ENCODE measurements at places on chromosomes 2 and 18.

- no peak for DNase-seq
Observed at GRCh38 chr2:150567771-150568301, 80.4 kb upstream of the RND3 start.

DNA sequence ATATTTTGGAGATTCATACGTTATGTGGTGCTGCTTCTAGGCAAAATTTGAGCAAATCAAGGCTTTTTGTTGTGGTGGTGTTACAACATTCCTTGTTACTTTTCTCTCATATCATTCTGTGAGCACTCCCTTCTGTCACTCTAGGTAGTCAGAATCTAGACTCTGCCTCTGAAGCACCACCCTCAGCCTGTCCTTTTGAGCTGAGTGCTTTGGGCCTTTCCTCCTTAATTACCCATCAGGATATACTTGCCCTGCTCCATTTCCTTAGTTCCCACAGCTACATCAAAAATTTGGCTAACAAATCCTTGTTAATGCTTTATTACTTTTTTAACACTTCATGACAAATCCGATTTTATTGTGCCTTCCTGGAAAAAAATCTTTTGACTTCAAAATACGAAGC lies 289.6 kb downstream of the CALCRL start:
- no peak for DNase-seq

- no peak for DNase-seq
Observed at GRCh38 chr18:78789850-78790249, 189.8 kb upstream of the SALL3 start.

DNA sequence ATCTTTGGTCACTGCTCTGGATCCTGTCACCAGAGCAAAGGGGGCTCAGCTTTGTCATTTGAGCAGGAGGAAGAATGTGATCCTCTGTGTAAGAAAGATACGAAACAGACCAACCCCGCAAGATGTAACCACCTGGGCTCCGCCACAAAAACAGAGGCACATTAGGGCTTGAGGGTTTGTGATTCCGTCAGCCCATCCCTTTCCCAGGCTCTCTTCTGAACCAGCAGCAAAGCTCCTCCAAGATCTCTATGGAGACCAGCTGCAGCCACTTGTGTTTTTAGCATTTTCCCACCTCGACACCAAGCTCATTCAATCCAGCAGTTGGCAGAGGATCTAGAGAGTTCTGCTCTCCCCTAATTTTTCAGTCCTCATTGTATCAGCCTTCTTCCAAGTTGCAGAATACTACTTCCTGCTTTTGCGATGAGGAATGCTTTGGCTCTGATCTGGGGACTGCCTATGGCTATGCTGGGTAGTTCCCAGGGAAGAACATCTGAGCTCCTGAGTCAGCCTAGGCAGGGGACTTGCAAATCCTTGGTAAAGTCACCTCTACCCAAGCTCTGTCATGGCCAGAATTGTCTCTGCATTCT lies 139.6 kb upstream of the RAB12 start:
- no peak for DNase-seq

GRCh38 chr18:76456018-76456750 lies 38.9 kb downstream of the ZNF516 start:
- no peak for DNase-seq

GRCh38 chr2:238742066-238742465 lies 105.8 kb upstream of the TWIST2 start:
- DNase-seq = no peak

DNA sequence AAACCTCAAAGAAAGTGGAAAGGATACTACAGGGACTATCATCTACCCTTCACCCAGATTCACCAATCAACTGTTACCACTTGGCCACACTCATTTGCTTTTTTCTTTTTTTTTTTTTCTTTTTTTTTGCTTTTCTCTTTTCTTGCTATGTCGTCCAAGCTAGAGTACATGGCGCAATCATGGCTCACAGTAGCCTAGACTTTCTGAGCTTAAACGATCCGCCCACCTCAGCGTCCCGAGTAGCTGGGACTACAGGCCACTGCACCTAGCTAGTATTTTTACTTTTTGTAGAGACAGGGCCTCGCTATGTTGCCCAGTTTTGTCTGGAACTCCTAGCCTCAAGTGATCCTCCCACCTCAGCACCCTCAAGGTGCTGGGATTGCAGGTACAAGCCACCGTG lies 24.0 kb downstream of the BIN1 start:
- no peak for DNase-seq

- DNase-seq = no peak
Observed at GRCh38 chr18:5746844-5747243, 148.5 kb downstream of the TMEM200C start.

GRCh38 chr2:215843579-215843978 lies 169.8 kb downstream of the MREG start:
- no peak for DNase-seq

DNA sequence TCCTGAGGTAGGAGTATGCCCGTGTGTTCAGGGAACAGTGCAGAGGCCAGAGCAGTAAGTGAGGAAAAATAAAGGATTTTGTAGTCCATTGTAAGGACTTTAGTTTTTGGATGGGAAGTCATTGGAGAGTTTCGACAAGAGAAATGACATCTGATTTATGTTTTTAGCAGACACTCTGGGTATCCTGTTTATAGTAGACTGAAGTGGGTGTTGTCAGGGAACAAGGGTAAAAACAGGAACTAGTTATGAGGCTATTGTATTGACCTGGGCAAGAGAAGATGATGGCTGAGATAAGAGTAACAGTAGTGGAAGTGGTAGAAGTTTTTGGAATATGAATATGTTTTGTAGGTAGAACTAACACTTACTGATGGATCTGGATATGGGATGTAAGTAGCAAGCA lies 59.8 kb downstream of the GTF2A1L start:
- no peak for DNase-seq

DNA sequence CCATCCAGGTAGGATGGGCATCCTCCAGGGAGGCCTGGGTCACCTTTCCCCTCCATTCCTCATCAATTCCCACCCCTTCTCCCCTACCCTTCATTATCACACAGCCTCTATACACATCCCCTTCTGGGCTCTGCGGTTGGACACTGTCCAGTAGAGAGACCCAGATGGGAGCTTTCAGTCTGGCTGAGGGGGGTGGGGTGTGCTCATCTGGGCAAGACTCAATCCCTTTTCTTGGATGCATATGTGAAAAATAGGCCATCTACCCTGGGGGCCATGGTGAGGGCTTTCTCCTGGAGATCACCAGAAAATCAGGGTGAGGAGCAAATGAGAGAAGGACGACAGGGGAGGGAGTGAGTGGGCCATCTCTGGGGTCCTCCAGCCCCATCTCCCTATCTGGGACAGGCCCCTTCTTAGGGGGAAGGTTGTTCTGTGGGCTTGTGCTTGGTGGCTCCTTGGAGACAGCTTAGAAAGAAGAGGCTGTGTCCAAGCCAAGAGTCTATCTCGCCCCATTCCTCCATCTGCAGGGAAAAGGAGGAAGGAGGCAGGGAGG lies 160.1 kb downstream of the DYSF start:
- no peak for DNase-seq

DNA sequence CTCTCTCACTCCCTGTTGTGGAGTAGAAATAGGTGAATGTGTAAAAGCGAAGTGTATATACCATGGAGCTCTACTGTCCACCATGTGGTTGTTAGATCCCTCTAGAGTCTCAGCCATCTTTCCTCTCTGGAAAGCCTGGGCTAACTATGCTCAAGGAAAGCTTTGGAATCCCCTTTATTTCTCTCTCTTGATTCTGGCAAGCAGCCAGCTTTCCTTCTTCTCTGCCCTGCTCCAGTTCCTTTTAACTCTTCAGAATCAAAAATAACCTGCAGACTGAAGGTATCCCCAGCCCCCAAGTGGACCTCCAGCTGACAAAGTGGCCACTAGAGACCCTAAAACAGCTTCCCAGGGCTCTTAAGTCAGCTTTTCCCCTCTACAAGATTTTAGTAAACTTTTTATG lies 381.9 kb downstream of the PLCL1 start:
- no peak for DNase-seq

DNA sequence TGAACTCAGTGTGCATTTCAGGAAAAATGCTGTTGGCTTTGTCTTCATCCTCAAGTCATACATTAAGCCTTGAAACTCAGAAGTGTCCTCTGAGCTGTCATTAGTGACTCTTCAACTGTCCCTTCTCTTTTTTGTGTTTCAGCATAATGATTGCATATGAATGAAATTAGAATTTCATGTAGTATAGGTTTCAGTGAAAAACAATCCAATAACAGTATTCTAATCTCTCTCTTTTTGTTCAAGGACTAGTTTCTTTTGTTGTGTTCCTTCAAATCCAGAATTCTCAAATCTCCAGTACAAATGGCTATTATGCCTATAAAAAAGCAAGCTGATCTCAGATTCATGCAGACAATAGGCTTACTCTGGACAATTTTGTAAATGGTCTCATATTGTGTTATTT lies 133.5 kb downstream of the QPCT start:
- no peak for DNase-seq

DNA sequence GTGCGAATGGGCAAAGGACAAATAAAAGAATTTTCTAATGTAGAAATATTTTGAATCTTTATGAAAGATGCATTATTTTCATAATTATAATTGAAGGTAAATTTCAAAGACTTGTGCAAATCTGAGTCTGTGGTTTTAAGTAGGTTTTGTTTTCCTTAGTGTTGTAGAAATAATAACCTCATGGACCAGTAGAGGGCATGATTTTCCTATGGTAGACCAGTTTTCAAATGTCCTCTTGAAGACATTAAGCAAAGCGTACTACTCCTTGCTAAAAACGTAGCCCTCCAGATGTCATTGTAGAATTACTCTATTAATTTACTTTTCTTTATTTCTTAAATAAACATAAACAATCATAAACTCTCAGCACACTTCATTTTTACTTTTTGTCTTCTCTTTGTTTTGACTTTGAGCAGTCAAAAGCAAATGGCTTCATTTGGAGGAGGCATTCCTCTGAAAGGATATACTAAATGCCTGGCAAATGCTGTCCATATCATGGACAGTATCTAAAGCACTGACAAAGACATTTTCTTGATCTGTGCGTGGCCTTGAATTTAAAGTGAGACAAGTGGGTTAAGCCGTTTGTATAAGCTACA lies 85.8 kb upstream of the FAM237A start:
- no peak for DNase-seq

DNA sequence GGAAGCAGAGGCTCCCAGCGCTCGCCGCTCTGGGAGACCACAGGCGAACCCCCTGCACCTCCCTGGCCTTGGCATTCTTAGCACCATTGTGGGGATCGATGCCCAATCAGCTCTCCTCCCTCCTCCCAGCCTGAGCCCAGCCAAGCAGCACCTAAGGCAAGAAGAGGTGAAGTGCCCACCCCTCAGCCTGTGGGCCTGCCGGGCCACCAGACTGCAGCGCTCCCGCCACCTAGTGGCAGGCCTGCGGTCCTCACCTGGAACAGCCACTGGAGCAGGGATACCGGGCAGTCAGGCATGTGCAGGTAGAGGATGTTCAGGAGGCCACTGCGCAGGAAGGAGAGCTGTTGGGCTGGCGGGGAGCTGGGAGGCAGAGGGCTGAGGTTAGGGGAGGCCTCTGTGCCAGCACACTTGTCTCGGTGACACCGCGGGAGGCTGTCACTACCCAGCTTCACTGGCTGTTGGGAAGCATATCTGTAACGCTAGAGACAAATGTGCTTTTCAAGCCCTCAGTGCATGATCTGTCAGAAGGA lies 35.2 kb downstream of the FAM178B start:
- peak; percentile 74 for DNase-seq

- DNase-seq = no peak
Observed at GRCh38 chr2:15625344-15626036, 33.8 kb downstream of the DDX1 start.

DNA sequence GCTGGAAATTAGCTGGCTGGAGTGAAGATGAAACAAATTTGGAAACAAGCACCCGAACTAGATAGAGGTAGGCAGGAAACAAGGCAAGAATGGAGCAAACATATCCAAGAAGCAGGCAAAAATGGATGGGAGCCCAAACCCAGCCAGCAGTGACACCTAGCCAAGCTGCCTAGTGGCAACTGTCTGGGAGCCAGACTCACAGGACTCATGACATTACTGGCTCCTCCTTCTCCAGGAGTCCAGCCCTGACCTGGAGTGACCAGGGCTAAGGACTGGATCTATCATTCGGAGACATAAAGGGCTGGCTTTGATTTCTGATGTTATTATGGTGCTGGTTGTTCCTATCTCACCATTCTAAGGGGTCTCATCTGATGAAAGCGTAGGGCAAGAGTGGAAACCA lies 21.3 kb upstream of the ALK start:
- DNase-seq = no peak

- DNase-seq = no peak
Observed at GRCh38 chr2:58497168-58497567, 256.0 kb upstream of the FANCL start.

- no peak for DNase-seq
Observed at GRCh38 chr2:179455824-179456223, 191.2 kb upstream of the SESTD1 start.

DNA sequence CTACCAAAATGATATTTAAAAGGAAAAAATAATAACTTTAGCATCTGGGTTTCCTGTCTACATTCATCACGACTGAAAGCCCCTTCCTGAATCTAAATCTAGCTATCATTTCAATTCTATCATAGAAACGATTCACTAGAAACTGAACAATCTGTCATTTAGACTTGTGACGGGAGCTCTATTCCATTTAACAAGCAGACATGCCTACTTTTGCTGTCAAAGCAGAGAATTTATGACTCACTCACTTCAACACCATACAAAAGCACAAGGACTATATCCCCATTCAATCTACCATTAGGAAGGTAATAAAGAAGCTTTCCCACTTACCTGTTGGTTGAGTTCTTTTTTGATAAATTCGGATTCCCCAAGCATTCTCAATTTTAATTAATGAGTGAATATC lies 1072.3 kb downstream of the LRP1B start:
- no peak for DNase-seq

GRCh38 chr2:153509133-153509532 lies 30.6 kb upstream of the RPRM start:
- DNase-seq = no peak

DNA sequence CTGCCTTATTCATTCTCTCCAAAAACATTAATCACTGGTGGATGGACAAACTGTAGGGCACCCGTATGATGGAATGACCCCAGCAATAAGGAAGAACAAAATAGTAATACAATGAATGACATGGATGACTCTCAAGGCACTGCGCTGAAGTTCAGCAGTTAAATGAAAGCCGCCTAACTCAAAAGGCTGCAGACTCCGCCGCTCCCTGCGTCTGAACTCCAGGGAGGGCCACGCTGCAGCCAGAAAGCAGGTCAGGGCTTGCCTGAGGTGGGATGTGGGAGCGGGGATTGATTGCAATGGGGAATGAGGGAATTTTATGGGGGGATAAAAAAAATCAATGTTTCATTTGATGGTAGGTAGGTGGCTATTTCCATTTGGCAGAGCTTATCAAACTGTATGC lies 86.5 kb upstream of the LAPTM4A start:
- no peak for DNase-seq

DNA sequence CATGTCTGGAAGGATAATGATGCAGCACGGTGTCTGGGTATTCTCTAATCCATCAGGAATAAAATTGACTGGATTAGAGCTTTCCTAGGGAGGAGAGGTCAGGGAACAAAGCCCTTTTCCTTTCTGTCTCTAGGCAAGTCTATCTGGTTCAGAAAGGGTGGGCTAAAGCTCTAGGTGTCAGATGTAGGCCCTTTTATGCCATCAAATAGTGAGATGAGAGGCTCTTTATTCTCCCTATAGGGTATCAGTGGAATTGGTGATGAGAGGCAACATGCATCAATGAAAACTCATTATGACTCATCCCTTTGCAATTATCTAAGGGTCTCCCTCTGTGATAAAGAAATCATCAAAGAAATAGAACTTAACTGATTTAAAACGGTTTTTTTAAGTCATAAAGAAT lies 328.0 kb upstream of the CRIM1 start:
- DNase-seq = no peak

- DNase-seq = no peak
Observed at GRCh38 chr2:225667445-225667844, 267.9 kb downstream of the NYAP2 start.
